ENCODE measurements at places on chromosomes 16 and 17.
A peak's percentile ranks its signal among the peaks of the same experiment; 100 is the strongest.

- DNase-seq = no peak
These were observed at the start of gene KRT12 for GRCh38 chr17:40866838-40867237. KRT12 (minus strand) TSS chr17:40867223; CDS start chr17:40867186, 37 bp downstream.

DNA sequence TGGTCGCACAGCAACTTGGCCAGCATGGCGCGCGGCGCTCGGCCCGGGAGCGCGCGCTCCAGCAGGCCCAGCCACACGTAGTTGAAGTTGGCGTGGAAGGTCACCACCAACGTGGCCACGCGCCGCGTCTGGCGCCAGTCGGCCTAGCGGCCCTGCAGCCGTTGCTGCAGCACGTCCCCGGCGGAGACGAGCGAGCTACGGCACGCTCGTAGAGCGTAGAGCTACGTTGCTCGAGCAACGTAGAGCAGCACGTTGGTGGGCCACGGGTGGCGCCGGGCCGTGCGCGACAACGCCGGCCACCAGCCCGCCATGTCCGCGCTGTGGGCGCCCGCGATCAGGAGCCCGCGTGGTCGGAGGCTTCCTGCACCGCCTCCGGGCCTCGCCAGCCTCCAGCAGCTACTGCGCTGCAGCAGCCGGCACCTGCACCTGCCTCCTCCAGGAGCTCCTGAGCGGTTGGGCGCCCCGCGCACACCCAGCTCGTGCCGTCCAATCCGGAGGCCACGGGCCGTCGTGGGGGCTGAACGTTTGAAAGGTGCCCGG is 13.4 kb upstream of the SULT1A1 start:
- DNase-seq = peak; percentile 73

- peak; percentile 90 for DNase-seq
These were observed 15.3 kb upstream of the TNS4 start for GRCh38 chr17:40516581-40517285.

GRCh38 chr16:24990803-24991202 is 24.4 kb downstream of the ARHGAP17 start:
- no peak for DNase-seq

DNA sequence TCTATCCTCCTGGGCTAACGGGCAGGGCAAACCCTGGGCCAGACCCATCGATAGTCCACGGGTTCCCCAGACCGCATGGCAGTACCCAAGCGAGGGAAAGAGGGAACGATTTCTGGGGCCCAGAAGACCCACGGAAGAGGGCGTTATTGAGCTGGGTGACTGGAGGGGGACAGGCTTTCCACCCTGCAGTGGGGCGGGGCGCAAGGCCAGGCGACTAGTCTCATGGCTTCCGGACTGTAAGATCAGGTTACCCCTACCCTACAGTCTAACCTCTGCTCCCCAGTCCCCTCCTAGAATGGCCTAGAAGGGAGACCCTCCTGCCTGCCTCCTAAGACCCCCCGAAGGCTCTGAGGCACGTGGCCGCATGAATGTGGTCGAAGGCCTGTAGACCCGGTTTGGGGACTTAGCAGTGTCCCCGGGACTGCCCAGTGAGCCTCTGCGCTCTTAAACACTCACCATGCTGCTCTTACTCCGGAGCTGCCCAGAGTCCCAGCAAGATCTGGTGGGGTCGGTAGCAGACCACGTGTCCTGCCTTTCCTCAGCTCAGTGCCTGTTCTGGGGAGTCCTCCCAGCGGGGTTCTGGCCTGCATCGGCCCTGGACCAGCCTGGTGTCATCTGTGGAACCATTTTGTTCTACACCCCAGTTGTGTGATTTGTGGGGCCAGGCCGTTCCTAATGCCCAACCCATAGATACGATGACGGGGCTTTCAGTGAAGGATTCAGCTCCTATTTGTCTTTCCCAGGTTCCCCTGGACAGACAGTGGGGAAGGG is 13.2 kb upstream of the AURKB start:
- no peak for DNase-seq

GRCh38 chr17:42548070-42548837 is 4.5 kb upstream of the HSD17B1 start:
- peak; percentile 68 for DNase-seq

GRCh38 chr16:48525201-48526057 is 84.6 kb downstream of the N4BP1 start:
- no peak for DNase-seq

DNA sequence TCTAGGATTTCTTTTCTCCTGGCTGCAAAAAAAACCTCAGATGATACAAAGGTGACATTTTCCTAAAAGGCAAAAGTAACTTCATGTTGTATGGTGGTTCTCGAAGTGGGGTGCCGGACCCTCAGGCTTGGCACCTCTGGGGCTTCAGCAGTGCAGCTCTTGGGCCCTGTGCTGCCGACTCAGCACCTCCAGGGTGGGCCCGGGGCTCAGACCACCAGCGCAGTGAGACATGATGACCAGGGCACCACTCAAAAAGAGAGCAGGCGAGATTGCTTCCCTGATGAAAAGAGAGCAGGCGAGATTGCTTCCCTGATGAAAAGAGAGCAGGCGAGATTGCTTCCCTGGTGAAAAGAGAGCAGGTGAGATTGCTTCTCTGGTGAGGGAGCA is 98.7 kb upstream of the ZNF750 start:
- no peak for DNase-seq

- DNase-seq = no peak
These were observed 33.7 kb downstream of the GINS3 start for GRCh38 chr16:58425756-58426494.

- peak; percentile 26 for DNase-seq
These were observed 3.7 kb upstream of the LYZL6 start for GRCh38 chr17:35947156-35947585.

- no peak for DNase-seq
These were observed 17.1 kb downstream of the CDH16 start for GRCh38 chr16:66901626-66902025.

Measured in CD4-positive, alpha-beta memory T cell (primary cell).